Activated CD4-positive, alpha-beta T cell treated with anti-CD3 and anti-CD28 coated beads, Interleukin-2, amount 10 ng/mL, durations not matched to agents 7 days and 5 days (primary cell): ENCODE measurements at places on chromosomes 5 and 9.

DNA sequence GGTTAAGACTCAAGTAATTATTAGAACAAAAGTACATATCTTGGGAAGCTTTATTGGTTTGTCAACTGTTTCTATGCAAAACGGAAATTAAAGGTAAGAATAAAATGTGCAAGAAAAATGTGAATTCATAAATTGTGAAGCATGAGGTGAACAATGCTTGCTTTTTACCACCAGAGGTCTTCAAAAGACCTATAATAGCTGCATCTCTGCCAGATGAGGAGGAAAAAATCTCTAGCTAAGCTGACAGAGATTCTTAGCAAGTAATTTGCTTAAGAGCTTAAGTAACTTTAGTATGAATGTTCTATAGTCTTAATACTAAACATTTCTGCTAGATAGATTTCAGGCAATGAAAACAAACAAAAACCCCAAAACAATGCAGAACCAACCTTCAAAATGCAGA, 54.1 kb downstream of the MRPS30 start:
- DNase-seq = no peak

GRCh38 chr5:124519396-124519795, 227.0 kb downstream of the ZNF608 start:
- DNase-seq = no peak

DNA sequence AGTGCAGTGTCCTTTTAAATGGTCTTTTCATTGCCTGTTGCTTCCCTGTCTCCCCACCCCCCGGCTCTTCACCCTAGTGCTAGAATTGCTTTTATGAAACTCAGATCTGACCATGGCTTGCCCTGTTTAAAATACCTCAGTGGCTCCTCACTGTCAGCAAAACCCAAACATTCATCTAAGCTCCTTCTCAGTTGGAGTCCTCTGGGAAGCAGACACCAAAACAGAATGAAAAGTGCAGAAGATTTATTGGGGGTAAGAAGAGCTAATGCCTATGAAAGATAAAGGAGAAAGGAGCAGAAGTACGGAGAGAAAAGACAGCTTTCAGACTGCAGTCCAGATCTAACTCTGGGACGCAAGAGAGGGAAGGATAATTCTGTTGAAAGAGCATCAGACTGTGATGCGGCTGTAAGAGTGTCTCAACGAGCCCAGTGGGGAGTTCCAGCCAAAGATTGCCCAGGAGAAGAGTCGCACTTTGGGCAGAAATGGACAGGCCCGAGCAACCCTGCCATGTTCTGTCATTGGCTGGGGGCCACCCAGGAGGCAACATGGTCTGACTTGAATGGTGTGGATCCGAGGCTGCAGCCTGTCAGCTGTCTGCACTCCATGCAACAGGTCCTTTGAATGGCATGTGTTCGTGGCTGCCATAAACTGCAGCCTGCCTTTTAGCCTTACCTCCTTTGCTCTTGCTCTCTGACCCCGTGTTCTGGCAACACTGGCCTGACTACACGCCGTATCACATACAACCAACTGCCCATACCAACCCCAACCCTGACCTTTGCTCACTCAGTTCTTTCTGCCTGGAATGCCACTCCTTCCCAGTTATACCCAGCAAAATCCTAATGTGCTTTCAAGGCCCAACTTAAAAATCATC, 55.9 kb downstream of the IRF1 start:
- DNase-seq = no peak

DNA sequence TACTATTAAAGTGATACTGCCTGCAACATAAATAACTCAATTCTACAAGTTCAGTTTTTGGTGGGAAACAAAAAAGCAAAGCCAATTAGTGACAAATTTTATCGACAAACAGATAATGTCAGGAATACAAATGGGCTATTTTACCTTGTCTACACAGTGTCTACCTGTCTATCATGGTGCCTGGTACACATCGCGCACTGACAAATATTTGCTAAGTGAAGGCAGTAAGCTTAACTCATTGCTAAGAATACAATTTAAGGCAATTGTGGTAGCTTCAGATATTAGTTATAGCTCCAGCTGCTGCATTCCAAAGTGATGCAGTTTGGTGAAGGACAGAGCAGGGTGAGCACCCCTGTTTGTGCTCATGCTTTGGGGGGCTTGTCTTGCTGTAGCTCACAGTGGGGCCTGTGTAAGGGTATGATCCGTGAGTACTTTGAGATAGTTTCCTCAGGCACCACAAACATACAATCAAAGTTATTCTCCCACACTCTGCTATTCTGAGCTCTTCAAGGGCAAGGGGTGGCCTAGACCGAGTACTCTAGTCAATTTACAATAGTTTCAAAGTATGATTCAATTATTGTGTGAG, 24.7 kb downstream of the ELL2 start:
- DNase-seq = no peak

- no peak for DNase-seq
Observed at GRCh38 chr9:135703726-135704125, 1.7 kb downstream of the KCNT1 start.

DNA sequence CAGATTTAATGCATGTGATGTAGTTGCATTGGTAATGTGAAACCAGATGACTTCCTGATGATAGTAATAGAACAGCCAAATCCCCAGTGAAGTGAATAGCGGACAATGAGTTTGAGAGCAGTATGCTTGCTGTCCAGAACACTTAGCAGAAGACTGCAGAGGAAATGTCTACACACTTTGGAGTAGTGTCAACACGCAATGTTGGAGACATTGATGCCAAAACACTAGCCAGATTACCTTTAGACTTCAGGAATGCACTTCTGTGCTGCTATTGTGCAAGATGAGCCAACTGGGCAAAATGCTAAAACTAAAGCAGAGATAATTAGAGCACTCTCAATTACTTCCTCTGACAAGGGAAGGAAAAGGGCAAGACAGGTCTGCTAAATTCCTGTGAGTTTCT, 176.7 kb downstream of the PRDM9 start:
- no peak for DNase-seq
